ENCODE measurements at places on chromosomes 3 and 15.

DNA sequence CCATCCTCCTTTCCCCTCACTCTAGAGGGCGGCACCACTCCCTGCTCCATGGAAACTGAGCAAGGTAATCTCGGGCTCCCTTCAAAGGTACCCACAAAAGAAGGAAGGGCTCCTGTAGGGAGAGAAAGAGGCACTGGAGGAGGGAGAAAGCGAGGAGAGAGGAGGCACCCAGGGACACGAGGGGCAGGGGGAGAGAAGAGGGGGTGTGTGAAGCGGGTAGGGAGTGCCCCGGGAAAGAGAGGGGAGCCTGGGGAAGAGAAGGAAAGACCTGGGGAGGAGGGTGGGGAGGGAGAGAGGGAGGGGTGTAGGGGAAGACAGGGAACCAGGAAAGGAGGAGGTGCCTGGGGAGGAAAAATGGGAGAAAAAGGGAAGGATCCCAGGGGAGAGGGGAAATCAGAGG, 523 bp downstream of the VILL start:
- DNase-seq = no peak

DNA sequence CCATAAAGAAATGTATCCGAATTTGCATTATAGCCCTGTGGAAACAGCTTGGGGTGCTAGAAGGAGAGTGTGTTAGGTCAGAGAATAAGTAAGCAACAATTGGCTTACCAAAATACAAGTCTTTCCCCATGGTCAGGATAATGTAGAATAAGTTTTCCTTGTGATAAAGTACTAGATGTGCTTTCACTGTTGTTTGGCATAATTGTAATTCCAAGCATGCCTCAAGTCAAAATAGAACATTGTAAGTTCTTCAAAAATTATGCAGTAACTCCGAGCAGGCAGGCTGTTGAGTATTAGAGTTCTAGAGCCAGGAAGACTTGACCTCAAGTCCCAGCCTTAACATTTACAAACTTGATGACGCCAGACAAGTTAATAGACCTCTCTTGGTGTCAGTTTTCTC, 242.0 kb downstream of the TUSC7 start:
- no peak for DNase-seq

DNA sequence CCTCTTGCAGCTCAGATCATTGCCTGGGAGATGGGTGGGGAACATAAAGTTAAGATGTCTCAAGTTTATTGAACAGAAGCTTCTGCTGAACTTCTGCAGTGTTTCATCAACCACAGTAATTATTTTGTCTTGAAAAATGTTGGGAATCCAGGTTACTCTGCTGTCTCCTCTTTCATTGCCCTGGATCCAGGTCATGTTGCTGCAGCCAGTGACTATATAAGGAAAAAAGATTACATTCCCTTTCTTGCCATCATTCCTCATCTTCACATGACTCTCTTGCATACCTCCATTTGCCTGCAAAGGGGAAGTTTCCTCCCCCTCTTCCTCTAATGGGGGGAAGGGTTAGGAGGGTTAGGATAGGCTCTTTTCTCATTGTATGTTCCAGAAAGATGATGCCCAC, 15.1 kb downstream of the GMNC start:
- DNase-seq = no peak

DNA sequence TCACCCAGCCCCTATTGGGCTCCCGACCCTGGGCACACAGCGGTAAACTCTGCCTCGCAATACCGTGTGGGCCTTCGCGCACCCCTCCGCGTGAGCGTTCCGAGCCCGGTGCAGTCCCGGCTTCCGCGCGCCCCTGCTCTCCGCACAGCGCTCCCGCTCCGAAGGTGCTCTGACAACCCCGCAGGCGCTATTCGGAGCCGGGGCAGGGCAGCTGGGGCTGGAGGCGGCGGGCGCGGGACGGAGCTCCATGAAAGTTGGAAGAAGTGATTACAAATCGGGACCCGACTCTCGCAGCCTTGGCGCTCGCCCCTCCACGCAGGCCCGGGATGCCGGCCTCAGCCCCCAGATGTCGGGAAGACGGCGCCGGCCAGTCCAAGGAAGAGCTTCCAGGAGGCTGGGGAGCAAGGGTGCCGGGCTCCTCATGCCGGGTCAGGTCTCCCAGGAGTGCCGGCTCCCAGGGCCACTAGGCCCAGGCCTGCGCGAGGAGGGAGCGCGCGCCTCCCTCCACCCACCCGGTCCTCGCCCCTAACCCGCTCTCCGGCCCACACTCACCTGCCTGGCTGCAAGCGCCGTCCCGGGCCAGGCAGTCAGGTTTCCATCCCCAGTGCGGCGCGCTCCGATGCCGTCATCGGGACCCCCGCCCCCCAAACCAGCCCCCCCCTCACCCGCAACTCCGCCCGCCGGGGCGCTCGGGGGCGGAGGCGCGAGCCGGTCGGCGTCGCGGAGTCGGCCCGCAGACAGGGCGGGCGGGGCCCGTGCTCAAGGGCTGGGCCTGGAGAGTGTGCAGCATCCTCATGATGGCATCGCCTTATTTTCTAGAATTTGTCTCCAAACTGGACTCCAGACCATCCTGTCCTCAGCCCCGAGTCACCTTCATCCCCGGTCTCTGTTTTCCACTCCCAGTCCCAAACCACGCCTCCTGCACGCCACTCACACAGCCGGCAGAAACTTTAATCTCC, at the start of gene KIF7:
TSS of gene KIF7 (minus strand) at position 621 of the 959 bp plus-strand sequence. CDS start 2,537 bp downstream, outside the sequence.
- peak; percentile 76 for DNase-seq

DNA sequence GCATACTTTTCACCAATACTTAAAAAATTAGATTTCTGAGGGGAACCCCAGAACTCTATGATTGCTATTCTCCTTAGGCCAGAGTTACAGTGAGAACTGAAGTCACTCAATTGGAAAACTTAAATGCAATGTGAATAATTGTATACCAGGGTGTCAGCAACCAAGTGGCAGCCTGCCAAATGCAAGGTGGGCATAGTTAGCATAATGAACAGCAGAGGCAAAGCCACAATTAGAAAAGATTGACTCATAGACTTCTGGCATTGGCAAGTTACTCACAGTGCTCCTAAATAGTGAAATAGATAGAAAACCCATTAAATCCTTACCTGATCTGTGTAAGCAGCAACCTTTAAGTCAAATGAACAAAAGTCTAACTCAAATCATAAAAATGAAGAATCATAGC, 94.9 kb downstream of the BCHE start:
- no peak for DNase-seq

GRCh38 chr15:63600001-63600615, 2.9 kb downstream of the FBXL22 start:
- DNase-seq = no peak

DNA sequence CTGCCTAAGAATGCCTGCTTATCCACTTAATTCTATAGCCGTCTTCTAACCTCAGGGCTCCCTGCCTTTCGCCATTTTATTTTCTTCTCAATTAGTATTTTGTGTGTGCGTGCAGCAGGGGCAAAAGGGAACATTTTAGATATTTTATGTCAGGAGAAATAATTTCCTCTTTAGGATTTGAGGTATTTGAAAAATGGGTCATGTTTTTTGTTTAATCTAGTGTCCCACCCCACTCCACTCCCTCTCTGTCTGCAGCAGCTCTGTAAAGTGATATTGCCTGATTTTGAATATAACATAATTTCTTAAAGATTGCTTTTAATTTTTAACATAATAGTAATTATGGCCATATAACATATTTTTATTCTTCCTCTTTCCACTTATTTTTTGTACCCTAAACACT, 593.2 kb upstream of the DPPA4 start:
- no peak for DNase-seq

All from hindlimb muscle (tissue), 1 donor.